ENCODE measurements at places on chromosomes 13 and 19. TPM values are rescaled to one million over a fixed set of nuclear protein-coding genes. Genes with fewer than 3 reads are reported as not detected.

DNA sequence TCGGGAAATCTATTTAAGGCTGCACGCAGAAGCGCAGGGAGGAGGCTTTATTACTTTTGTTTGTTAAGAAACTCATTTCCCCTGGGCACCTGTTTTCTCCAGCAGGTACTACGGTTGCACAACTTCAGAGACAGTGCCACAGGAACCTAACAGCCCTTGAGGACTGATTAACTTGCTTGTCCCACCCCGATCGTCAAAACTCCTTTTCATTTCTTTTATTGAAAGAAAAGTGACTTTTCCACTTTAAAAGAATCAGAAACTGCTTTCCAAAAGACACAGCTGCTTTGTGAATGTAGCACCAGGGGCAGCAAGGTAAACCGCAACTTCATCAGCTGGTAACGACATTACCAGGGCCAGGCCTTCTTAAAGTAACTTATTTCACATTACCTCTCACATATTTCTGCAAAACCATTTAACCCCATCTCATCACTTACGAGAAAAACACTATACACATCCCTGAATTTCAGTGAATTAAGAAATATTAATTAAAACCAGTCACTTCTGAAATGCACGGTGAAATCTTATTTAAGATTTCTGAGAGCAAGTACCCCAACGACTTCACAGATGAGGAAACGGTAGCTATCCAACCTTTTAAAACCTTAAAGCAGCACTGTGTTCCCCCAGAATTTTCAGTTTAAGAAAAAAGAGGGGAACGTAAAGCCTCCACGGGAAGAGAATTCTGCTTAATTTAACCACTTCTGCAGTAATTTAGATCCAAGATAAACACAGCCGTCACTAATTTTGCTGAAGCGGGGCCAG is 1.4 kb downstream of the ANKRD10 start:
- no peak for DNase-seq

- DNase-seq: no peak
These were observed 12.8 kb upstream of the DHRS12 start for GRCh38 chr13:51816604-51817249.

DNA sequence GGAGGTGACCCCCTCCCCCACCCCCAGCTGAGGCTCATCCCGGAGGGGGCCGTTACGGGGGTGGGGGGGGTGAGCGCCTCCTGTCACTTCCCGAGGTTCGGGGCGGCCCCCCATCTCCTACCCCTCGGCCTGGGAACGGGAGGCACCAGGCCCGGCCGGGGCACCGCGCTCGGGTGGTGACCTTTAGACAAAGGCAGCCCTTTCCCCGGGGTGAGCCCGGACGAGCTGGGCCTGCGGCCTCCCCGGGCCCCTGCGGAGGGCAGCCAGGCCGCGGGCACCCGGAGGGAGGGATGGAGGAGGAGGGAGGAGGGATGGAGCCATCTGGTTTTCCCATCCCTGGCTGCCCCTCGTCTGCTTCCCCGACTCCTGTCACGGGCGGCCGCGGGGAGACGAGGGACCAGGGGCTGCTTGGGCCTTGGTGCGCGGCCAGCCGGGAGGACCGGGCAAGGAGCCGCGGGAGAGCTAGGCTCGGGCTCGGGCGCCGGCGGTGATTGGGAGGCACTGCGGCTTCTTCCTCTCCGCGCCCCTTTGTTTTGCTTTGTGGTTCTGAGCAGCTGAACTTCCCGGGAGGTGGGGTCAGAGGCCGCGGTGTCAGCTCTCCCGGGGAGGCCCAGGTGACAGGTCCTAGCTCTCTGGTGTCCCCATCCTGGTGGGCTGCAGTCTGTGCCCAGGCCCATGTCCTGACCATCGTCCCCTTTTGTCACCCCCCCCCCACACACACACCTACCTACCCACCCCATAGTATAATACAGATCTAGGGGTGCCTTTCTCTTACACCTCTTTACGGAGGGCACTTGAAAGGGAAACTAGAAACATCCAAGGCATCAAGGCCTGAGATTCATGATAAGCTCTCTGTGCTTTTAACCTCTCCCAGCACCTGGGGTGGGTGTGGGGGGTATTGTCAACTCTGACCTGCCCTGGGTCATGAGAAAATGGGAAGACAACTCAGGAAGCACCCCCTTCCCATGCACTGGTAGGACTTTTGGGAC is 1.3 kb downstream of the BICRA start:
- DNase-seq: peak; percentile 25

VAV1 gene
- total RNA-seq: not detected

LAIR1 gene
- total RNA-seq: not detected
